ENCODE measurements at places on chromosomes 2 and 18. TPM values are rescaled to one million over a fixed set of nuclear protein-coding genes. Genes with fewer than 3 reads are reported as not detected.

EDAR gene
- not detected for total RNA-seq

- DNase-seq: no peak
Observed at GRCh38 chr2:238855299-238855698, 7.4 kb downstream of the TWIST2 start.

DNA sequence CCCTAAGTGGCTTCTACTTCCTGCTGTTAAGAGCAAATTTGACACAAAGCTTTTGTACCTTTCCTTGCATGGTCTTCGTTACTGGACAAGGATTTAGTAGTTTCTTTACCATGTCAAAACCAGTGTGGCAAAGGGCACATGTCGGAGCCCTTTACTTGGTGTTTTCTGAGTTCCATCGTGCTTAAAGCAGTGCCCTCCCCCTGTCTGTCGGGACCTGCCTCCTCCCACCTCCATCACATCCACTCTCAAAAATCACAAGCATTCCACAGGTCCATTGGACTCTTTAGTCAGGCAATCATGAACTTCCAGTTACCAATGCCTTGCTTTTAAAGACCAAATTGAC is 763 bp downstream of the CCDC141 start:
- DNase-seq: no peak

MARCO gene
- 7.2 TPM for total RNA-seq

CYP26B1 gene
- 4.2 TPM for total RNA-seq

SLC19A3 gene
- total RNA-seq: 1.2 TPM

- no peak for DNase-seq
Observed at GRCh38 chr18:15165048-15165447, 417.1 kb downstream of the ANKRD30B start.

- DNase-seq: no peak
Observed at GRCh38 chr18:4060427-4061281, 394.5 kb downstream of the DLGAP1 start.

- no peak for DNase-seq
Observed at GRCh38 chr2:113192459-113193100, 18.8 kb downstream of the PSD4 start.

SPOPL gene
- 12.7 TPM for total RNA-seq

DCTN1 gene
- 177 TPM for total RNA-seq

GRCh38 chr2:138356178-138356577 is 145.4 kb upstream of the SPOPL start:
- DNase-seq: no peak

- no peak for DNase-seq
Observed at GRCh38 chr2:200471928-200472645, 37.8 kb downstream of the KCTD18 start.

DNA sequence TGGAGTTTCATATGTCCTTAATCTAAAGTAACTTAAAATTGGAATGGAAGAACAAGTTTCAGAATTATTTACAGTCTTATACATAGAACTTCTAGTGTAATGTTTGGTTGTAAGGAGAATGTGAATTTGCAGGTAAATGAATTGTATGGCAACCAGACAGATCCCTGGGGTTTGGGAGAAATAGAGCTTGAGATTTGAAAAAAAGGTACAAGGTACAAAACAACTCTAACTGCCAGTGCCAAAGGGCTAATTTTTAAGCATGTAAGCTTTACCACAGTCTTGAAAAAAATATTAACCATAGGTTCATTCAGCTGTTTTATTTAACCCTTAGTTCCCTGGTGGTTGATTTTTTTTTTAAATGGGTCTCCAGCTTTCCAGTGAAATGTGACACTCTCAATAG is 103.3 kb downstream of the ICA1L start:
- DNase-seq: no peak

DNA sequence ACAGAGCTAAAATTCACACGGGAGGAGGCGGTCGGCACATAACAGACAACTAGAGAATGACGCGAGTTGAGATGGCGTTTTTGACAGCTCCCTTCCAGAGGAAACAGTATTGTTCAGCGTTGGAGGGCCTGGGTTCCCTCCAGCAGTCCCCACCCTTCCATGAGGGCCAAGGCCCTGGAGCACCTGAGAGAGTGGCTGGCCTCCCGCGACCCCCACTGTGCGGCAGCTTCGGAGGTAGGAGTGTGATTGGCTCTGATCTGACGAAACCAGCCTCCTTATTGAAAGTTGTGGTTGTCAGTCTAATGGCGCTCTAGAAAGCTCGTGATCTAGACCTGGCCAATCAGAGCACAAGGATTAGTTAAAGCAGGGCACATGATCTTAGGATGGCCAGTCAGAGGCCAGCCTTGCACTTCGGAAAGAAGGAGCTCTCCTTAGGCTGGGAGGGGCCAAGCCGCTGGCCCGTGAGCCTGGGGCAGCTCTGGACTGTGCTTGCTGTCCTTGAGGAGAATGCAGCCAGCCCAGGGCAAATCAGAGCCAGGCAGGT is 104.5 kb upstream of the CELF4 start:
- DNase-seq: no peak

ACADL gene
- total RNA-seq: 0.59 TPM

ANKRD29 gene
- 9.8 TPM for total RNA-seq

DNA sequence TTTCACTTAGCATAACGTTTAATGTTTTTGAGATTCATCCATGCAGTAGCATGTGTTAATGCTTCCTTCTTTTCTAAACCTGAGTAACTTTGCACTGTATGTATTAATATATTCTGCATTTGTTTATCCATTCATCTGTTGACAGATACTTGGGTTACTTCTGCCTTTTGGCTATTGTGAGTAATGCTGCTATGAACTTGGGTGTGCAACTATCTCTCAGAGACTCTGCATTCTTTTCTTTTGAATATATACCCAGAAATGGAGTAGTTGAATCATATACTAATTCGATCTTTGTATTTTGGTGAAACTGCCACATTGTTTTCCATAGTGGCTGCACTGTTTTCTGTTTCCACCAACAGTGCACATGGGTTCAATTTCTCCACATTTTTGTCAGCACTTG is 128.3 kb downstream of the SH3BP4 start:
- no peak for DNase-seq

C1QL2 gene
- not detected for total RNA-seq

DNA sequence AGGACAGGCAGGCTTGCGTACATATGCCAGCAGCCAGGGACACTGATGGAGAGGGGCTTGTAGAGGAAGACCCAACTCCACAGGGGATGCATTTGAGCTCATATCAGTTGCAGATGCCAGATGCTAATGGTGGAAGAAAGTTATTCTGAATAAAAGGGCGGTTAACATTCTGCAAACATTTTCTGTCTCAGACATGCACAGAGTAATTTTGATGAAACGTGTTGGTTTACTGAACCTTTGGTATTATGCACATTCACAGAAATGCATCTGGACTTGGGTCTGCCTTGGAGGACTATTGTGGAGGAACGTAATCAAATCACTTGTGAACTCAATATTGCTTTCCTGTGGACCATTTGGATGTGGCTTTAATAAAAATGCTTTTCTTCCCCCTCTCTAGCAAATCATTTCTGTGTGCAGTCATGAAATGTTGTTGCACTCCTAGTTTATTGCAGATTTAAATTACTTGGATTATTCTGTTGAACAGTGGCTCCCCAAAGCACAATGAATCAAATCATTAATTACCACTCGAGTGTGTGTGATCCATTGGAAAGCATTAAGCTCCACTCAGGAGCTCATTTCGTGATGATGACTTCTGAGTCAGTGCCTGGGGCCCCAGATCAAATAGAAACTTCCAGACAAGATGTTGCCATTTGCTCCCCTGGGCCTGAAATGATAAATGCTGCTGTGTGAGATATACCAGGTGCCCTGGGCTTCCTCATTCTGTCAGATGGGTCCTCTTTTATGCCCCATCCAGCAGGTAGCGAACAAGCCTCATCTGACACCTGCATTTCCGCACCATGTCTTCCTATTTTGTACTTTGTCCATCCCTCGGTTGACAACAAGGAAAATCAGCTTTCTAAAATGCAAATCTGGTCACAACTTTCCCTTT is 697.0 kb upstream of the HS6ST1 start:
- DNase-seq: no peak

- DNase-seq: no peak
Observed at GRCh38 chr2:37149626-37150322, 7.0 kb downstream of the EIF2AK2 start.

- DNase-seq: no peak
Observed at GRCh38 chr2:63875131-63875527, 33.4 kb downstream of the UGP2 start.

DNA sequence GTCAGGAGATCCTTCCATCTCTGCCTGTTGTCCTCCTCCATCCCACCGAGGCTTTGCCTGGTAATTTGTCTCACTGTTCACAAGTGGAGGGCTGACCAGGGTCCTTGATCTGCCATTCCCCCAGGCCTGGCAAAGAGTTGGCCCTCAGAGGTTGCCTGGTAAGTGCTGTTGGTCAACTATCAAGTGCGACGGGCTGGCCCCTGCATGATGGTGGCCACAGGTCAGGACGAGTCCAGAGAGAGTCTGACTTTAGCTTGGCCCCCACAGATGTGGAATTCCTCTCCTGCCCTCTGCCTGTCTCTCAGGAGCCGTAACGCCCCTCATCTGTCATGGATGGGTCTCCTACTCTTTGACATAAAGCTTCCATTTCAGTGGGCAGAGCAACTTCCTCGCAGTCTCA is 97.3 kb upstream of the SMIM21 start:
- DNase-seq: no peak

GRCh38 chr2:55120634-55121359 is 70.5 kb upstream of the RTN4 start:
- DNase-seq: peak; percentile 74

GRCh38 chr18:46013484-46014189 is 46.5 kb upstream of the EPG5 start:
- DNase-seq: no peak

MC5R gene
- total RNA-seq: not detected

DNA sequence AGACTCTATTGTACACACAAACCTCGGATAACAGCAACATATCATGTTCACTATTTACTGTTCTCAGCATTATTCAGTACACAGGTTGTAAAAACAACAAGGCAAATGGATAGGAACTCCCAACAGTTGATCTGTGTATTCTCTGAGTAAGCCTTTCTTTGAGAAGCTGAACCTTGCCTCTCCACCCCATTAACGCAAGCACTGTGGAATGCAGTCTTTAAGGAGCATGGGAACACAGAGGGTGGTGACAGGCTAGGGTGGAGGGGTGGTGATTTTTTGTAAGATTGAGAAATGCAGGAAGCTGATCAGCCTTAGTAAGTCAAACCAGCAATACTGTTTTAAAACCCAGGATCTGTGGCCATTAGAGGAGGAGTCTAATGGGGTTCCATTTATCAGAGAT is 19.6 kb upstream of the SERPINB11 start:
- DNase-seq: no peak

NFATC1 gene
- total RNA-seq: 18.7 TPM

MRO gene
- 4.0 TPM for total RNA-seq

GRCh38 chr18:44723411-44723810 is 42.7 kb downstream of the SETBP1 start:
- no peak for DNase-seq

DNA sequence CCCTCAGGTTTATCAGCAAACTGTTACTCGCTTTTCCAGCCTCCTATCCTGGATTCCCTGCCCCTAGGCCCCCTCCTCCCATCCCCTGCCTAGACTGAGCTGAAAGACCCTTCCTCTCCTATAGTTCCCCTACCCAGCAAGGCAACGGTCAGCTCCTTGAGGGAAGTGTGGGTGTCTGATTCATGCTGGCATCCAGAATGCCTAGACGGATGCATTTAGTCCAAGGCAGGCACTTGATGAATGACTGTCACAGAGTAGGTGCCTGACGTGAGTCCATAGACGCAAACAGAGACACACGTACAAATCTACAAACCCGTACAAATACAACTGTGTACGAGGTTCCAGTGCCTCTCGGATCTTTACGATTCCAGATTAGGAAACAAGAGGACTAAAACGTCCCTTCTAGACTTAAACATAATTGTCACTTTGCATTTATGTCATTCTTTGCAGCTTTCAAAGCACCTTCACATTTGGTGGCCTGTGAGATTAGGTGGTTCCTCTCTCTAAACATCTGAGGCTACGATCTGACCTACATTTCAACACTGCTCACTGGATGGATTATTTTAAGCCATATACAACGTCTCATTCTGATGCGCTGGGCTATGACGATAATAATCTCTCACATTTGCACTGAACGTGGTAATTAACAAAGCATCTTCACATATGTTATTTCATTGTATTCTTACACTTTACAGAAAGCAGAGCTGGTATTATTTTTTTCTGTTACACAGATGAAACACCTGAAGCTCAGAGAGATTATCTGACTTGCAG is 36.7 kb downstream of the DNMT3A start:
- DNase-seq: no peak

- no peak for DNase-seq
Observed at GRCh38 chr2:173457366-173457765, 102.7 kb downstream of the CDCA7 start.

SCYGR4 gene
- total RNA-seq: not detected

GRCh38 chr2:24579053-24579803 is 88.2 kb downstream of the NCOA1 start:
- no peak for DNase-seq

GRCh38 chr2:4346628-4347027 is 643.3 kb downstream of the DCDC2C start:
- no peak for DNase-seq

TANK gene
- total RNA-seq: 27.9 TPM

GRCh38 chr2:128813352-128814034 is 494.8 kb upstream of the HS6ST1 start:
- no peak for DNase-seq

FZD7 gene
- 24.6 TPM for total RNA-seq

- DNase-seq: no peak
Observed at GRCh38 chr2:241215421-241215820, 26.9 kb downstream of the ANO7 start.

GRCh38 chr2:145851730-145852129 is 1331.8 kb upstream of the ZEB2 start:
- no peak for DNase-seq

DNA sequence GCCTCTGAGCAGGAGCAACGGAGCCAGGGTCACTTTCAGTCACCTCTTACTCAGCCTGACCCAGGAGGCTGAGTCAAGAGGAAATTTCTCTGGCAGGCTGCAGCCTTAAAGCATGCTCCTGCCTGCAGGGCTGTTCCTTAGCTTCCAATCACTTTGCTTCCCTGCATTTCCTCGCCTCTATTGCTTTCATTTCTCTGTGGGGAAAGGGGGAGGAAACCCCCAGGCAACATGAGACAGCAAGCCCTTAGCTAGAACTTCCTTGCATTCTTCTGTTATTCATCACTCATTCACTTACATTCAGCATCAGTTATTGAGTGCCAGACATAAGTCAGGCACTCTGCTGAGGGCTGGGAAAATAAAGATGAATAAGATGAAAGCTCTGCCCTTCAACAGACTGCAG is 13.0 kb downstream of the XDH start:
- DNase-seq: no peak

GRCh38 chr2:184336688-184337087 is 261.6 kb upstream of the ZNF804A start:
- no peak for DNase-seq

FLACC1 gene
- total RNA-seq: 5.0 TPM

DNA sequence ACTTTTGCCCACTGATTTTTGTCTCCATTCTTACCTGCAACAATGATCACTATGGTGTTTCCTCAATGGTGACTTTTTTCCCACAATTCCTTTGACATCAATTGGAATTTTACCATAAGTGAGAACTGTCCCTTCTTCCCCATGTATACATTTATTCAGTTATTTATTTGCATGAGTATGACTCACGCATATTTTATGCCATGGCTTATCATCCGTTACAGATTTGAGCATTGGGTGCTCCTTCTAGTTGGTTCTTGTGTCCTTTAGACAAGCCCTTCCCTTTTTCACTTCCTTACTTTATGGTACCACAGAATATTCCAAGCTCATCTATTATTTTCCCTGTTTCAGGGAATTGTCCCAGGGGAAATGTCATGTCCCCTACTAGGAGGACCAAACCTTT is 7.6 kb downstream of the COX5B start:
- DNase-seq: no peak
